NCI-H187 (cell line): ENCODE measurements at places on chromosomes 7 and 10.

DNA sequence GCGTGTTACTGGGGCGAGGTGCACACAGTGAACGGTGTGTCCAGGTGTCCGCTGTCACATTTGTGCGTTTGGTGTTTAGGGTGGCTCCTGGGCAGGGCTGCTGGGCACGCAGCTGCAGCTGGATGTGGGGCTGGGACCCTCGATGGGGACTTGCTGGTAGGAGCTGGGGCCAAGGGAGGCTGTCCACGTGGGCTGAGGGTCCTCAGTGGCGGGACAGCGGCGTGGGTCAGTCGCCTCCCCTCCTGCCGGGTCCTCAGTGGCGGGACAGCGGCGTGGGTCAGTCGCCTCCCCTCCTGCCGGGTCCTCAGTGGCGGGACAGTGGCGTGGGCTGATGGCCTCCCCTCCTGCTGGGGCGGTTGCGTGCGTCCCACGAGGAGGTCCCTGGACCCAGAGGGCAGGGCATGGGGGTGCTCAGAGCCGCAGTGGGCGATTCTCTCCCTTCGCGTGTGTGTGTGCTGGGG lies 68.5 kb downstream of the INPP5A start:
- DNase-seq = no peak

DNA sequence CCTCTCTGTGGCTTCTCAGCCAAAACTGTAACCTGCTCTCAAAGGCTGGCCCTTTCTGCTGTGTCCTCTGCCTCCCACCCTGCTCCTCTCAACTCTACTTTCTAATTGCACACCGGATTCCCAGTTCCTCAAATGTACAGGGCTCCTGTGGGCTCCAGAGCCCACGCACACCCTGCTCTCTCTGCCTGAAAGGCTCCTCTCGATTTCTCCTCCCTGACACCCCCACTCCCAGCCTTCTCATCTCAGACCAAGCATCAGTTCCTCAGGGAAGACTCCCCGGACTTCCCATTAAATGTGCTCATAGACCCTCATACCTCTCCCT lies 111.7 kb upstream of the STEAP1B start:
- DNase-seq = no peak

GRCh38 chr10:113450906-113451305 lies 101.9 kb upstream of the HABP2 start:
- no peak for DNase-seq

GRCh38 chr7:107041097-107041496 lies 3.4 kb upstream of the PRKAR2B start:
- DNase-seq = no peak

DNA sequence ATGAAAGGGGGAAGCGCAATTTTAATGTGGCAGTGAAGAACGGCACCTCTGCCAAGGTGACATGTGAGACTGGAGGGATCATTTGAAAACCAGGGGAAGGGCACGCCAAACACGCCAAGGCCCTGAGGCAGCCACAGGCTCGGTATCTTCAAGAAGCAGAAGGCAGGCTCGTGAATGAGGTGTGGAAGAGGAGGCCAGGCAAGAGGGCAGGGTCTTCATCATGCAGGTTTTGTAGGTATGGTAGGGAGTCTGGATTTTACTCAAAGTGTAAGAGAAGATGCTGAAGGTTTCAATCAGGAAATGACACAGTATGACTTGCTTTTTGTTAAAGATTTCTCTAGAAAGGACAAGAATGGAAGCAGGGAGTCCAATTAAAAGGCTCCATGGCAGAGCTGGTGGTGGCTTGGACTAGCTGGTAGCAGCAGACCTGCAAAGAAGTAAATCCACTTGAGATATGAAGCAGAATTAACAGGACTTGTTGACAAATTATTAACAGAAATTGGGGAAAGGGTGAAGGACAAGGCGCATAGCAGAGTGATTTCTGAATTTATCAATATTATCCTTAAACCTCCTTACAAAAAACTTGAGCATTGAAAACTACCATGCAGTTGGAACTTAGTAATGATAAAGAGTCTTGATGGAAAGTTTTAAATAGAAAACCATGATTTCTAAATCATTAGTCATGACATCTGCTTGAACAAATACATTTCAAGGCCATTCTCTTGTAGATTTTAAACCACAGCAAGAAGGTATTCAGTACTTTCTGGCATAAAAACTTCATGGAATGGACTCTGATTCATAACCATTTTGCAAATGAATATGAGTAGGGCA lies 70.4 kb downstream of the COA1 start:
- DNase-seq = no peak

- DNase-seq = no peak
Observed at GRCh38 chr10:30048768-30049517, 10.4 kb downstream of the JCAD start.

- DNase-seq = no peak
Observed at GRCh38 chr7:140079121-140079536, 16.4 kb upstream of the PARP12 start.

DNA sequence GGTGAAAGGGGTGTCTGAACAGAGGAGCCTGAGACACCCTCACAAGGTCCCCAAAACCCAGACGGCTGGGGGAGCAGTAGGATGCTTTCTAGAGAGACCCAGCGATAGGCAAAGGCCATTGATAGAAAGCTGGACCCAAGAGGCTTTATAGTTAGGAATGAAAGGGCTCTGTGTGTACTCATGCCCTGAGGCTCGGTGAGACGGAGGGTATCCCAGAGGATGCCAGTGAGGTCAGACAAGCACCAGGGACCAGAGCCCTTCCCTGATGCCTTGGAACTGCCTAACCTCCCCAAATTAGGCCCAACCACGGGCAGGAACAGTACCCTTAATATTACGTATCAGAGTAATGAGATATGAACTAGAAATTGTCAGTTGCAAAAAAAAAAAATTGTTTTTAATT lies 48.6 kb upstream of the RTKN2 start:
- DNase-seq = no peak
